ENCODE measurements at places on chromosomes 11 and 22.

- no peak for DNase-seq
These were observed 23.3 kb downstream of the ZBTB16 start for GRCh38 chr11:114082767-114083181.

- DNase-seq = no peak
These were observed 27.1 kb downstream of the PDGFD start for GRCh38 chr11:104136861-104137260.

- DNase-seq = peak; percentile 28
These were observed 988 bp downstream of the RPS3 start for GRCh38 chr11:75400146-75400865.

DNA sequence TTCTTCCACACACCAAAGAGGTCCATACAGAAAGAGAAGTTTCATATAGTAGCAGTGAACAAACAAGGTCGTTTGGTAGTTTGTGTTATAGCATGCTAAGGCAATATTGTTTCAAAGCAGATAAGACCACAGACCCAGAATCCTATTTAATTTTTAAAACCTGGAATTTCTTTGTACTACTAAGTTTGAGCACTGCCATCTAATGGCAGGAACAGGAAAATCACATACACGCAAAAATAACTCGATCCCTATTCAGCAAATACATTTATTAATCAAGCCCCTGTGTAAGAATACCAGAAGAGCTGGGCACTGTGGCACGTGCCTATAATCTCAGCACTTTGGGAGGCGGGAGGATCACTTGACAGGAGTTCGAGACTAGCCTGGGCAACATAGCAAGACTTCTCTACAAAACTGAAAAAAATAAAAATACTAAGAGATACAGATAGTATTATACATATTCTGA is 2.9 kb upstream of the BTBD10 start:
- DNase-seq = no peak

GRCh38 chr11:103051151-103051801 is 40.7 kb downstream of the DCUN1D5 start:
- no peak for DNase-seq

DNA sequence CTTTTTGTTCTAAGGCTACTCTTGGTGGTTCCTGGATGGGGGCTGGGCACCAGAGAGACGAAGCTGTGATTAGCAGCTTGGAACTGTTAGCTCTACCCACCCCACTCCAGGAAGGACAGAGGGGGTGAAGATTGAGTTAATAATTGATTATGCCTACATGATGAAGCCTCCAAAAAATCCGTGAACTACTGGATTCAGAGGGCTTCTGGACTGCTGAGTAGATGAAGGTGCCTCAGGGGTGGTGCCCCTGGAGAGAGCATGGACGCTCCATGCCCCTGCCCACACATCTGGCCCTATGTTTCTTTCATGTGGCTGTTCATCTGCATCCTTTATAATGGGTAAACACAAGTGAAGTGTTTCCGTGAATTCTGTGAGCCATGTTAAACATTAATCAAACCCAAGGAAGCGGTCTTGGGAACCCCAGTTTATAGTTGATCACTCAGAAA is 47.3 kb upstream of the CYP2D6 start:
- DNase-seq = no peak

GRCh38 chr11:134132808-134133207 is 63.9 kb downstream of the JAM3 start:
- no peak for DNase-seq

DNA sequence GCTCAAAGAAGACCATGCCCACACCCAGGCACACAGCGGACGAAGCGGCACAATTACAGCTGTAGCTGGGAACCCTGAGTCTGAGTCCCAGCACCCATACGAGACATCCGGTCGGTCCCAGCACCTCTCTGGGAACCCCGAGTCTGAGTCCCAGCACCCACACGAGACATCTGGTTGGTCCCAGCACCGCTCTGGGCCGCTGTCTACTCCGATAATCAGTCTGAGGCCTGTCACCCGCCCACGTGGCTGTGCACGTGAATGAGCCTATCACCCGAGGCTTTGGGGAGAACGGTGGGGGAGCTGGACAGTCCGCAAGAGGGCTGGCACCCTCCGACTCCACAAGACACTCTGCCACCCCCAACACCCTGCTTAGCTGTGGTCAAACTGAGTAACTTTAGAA is 6.2 kb downstream of the TTLL8 start:
- no peak for DNase-seq

- DNase-seq = no peak
These were observed 4.5 kb upstream of the KCNE3 start for GRCh38 chr11:74471668-74472429.

GRCh38 chr11:62669420-62670161 is 1.9 kb upstream of the UQCC3 start:
- DNase-seq = no peak

DNA sequence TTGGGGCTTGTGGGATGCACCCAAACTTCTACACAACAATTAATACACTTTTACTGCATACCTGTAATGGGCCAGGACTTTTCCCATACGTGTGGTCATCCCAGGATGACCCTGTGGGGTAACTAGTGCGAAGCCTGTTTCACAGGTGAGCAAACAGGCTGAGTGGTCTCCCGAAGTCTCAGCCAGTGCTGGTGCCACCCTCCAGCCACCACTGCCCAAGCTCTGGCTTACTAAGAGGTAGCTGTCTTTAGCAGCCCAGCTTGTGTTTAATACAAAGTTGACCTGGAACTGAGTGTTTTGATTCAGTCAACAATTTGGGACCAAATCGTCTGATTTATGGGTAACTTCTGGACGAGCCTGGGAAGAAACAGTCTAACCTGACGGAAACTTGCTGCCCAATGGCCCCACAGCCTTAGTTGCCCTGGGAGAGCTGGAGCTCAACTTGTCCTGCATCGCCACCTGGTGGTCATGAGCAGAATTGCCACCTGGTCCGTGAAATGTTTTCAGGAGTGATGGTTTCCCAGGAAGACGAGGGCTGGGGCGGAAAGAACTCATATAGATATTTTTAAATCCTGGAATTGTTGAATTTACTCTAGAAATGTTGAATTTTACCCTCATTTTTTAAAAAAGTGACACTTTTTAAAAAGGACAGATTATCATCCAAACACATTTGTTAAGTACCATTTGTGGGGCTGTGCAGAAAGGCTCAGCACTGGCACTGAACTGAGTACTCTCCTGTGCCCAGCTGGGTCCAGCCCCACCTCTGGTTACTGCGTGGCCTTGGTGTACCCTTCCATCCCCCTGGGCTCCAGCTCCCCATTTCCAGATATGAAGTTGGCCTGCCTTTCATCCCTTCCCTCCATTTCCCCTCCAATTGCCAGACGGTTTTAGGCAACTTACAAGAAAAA is 95.5 kb upstream of the PARVA start:
- peak; percentile 60 for DNase-seq

DNA sequence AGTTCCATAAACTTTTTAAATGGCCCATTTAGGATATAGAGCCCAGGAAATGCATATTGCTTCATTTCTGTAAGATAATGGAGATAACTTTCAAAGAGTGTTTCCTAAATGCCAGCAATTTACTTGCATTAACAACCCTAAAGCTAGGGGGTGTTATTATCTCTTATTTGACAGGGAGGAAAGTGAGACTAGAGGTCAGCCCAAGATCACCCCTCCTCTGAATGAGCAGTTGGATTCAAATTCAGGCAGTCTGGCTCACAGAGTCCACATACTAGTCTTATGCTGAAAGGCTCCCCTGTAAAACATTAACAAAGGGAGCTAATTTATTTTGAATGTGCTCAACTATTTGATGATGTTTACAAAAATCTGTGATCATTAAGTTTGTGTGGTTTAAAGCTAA is 49.9 kb upstream of the TRIM77 start:
- DNase-seq = no peak

DNA sequence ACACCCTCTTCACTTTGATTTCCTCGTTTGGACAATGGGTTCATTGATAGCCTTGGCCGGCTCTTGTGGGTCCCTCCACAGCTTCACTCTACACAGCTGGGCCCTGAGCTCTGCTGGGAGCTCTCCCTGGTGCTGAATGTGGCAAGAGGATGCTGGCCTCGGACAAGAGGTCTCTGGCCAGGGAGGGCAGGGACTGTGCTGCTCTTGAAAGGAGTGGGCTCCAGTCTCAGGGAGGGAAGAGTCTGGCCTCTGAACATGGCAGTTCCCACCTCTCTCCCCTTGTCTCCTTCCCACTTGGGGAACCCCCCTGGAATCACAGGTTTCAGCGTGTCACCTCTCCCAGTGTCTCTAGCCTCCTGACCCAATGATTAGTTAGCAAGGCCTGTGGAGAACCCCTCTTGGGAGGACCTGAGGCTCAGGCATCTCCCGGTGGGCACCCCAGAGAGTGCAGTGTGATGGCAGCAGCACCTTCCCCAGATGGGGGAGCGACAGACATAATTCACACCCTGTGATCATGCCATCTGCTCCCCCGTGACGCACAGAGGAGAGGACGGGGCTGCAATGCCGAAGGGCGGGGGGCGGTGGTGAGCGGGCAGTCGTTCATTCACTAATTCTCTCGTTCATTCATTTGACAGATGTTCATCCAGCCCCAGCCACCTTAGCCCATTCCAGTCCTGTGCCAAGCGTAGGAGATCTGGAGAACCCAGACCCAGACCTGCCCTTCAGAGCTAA is 2.8 kb upstream of the CABP7 start:
- DNase-seq = no peak

DNA sequence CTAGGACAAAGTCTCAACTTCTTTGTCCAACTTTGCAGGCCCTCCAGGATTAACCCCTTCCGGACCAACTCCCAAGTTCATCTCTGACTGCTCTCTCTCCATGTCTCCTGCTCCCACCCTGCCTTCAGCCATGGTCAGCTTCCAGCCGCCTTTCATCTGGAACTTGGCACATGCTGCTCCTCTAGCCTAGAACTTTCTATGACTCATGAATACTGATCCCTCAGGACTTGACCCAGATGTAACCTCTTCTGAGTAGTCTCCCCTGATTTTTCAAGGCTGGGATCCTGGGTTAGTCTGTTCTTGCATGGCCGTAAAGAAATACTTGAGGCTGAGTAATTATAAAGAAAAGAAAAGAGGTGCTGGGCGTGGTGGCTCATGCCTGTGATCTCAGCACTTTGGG is 5.2 kb upstream of the SLC15A3 start:
- no peak for DNase-seq

- no peak for DNase-seq
These were observed 103.0 kb downstream of the DBX1 start for GRCh38 chr11:20056950-20057943.

DNA sequence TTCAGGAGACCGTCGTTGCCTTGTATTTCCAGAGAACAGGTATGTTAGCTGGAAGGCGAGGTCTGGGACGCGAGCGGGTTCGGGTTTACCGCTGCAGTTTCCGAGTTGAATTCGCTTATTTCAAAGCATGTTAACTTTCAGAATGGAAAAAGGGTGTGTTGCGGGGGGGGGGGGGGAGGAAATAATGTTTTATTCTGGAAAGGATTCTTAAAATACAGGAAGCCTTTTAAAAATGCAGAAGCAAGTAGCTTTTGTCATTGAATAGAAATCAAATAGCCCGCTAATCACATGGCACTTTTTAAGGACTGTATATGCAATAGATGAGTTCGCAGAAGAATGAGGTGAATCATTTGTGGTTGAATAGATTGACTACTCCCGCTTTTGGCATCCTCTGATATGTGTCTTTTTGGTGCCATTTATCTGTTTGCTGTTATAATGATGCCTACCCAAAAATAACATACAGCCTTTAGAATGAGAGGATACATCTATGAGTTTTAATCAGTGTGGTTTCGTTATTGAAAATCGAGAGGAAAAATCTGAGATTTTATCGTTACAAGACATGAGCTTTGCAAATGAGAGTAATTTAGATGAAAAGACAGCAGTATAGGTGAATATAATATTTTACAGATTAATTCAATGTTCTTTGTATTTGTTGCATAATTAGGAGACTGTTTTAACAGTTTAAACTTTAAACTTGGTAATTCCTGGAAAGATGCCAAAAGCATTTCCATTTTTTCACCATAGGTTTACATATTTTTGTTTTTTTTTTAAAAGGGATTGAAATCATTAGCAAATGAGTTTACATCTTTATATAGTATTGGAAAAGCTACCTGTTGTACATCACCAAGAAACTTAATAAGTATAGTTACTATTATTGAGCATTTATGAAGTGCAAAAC is 1.7 kb downstream of the PDE3B start:
- DNase-seq = peak; percentile 42

- DNase-seq = no peak
These were observed 1157.5 kb downstream of the BRD1 start for GRCh38 chr22:48669986-48670716.

DNA sequence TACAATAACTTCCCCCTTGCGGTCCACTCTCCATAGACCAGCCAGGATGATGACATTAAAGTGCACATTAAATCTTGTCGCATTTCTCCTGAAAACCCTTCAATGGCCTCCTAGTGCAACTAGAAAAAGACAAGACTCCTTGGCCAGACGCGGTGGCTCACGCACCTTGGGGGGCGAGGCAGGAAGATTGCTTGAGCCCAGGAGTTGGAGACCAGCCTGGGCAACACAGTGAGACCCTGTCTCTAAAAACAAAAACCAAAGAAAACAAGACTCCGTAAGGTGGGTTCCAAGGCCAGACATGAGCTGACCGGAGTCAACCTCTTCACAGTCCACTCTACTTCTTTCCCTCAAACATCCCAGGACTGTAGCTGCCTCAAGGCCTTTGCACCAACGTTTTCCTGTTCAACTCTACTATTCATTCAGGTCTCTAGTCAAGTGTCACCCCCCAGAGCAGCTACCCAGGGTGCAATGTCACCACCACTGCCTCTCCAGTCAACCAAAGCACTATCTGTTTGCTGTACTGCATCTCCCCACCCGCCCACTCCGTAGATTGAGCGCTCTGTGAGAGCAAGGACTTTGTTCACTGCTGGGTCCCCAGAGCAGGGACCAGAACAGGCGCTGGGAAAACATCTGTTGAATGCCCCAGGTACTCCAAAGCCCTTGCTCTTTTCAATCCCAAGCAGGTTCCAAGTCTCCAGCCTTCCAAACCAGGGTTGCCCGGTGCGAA is 739 bp downstream of the ZMAT5 start:
- no peak for DNase-seq

- DNase-seq = no peak
These were observed 1330.2 kb downstream of the LRRC4C start for GRCh38 chr11:40129266-40129665.

- no peak for DNase-seq
These were observed 20.5 kb upstream of the GRIA4 start for GRCh38 chr11:105589346-105589745.

GRCh38 chr22:20249797-20250354 is 18.2 kb downstream of the RTN4R start:
- DNase-seq = no peak

GRCh38 chr22:47020166-47020565 is 257.7 kb downstream of the TBC1D22A start:
- DNase-seq = no peak

- DNase-seq = no peak
These were observed 4.9 kb downstream of the PNPLA3 start for GRCh38 chr22:43928468-43928867.

- DNase-seq = no peak
These were observed 19.9 kb downstream of the LARGE2 start for GRCh38 chr11:45942381-45942780.
